ENCODE measurements at places on chromosomes 5 and 9.

DNA sequence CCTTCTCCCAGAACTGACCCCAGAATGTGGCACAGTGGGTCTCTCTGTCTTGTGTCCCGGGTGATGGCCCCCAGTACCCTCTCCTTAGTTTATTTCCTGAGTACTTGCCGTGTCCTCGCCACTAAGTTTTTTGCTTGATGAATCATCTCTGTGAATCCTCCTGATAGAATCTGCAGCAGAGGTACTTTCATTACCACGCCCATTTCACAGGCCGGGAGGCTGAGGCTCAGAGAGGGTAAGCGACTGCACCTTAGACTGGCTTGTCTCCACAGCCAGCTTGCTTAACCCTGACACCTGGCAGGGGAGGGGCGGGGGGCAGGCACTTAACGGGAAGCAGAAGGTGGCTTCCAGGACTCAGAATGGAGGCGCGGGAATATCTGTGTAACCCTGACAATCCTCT is 7.9 kb upstream of the IER5L start:
- no peak for DNase-seq

- DNase-seq, result no peak
Measured at GRCh38 chr9:37952731-37953130, 48.8 kb upstream of the SLC25A51 start.

GRCh38 chr5:113325054-113325453 is 109.7 kb downstream of the TSSK1B start:
- no peak for DNase-seq

- no peak for DNase-seq
Measured at GRCh38 chr5:36389245-36389644, 87.5 kb upstream of the RANBP3L start.

- no peak for DNase-seq
Measured at GRCh38 chr5:33563530-33563929, 122.8 kb downstream of the TARS1 start.

DNA sequence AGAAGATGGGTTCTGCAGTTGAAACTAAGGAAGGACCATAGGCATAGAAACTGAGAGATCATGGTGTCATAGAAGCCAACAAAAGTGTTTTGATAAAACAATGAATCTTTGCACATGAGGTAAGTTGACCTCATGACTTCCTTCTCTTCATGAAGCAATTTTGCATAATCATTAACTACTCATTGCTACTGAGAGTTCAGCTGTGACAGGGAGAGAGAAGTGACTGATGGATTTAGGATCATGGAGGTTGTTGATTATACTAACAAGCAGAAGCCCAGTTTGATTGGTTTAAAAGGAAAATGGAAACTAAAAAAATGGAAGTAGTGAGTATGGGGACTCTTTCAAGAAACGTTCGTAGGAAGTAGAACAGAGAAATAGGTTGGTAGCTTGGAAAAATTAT is 51.2 kb downstream of the PARP8 start:
- no peak for DNase-seq

DNA sequence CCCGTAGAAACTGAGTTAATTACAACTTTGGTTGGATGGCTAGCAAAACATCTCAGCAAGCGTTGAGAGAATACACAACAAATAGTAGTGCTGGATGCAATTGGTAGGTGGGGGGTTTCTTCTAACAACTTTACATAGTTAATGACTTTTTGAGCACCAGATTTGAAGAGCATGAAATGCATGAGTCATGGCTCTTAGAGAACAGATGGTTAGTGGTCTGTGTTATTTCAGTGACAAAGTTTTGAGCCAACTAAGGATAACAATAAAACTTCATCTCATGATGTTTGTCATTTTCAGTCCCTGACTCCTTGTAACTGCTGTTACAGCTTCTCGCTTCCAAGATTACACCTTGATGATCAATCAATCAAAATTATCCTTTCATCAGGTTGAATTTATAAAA is 399.0 kb upstream of the BRINP1 start:
- DNase-seq, result no peak

DNA sequence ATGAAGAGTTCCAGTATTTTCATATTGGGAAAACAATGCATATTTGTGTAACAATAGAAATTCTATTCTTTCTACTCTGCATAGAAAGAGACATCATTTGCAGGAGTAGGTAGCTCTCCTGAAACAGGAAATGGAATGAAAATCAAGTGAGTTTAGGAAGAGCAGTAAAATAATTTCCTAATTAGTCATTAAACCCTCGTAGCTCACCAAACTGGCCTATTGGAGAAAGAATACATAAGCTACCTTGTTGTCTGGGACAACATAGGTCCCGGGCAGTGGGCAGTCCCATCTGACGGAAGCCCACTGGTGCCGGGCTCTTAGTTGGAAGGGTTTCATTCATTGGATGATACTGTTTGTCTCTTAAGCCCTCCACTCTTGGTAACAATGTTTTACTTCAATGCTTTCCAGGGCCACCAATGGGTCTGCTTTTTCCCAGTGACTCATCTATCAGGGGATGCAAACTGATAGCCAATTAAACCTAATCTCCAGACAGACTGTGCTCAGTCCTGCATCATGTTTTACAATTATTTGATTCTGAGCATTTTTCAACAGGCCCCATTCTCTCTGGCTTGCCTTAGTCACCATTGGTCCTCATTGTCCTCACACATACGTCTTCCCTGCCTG is 46.5 kb downstream of the GNA14 start:
- no peak for DNase-seq

- no peak for DNase-seq
Measured at GRCh38 chr5:91074615-91075014, 308.5 kb downstream of the ARRDC3 start.

DNA sequence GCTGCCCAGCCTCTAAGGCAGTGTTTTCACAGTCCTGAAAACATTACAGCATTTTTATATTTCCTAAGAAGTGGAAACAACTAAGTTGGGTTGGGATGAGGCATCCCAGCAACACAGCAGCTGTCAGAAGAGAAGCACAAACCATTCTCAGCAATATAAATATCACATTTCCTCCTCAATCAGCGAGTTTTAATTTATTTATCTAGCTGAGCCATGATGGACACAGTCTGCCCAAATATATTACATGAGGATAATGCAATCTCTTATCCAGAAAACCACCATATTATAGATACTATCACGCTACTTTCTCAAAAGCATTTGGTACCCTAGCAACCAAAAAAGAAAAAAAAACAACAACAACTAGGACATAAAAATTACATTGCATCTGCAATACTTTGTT is 158.5 kb downstream of the FSTL4 start:
- no peak for DNase-seq

GRCh38 chr9:96874947-96875460 is 20.7 kb upstream of the ZNF782 start:
- no peak for DNase-seq

- no peak for DNase-seq
Measured at GRCh38 chr5:100517301-100517974, 17.7 kb upstream of the FAM174A start.

DNA sequence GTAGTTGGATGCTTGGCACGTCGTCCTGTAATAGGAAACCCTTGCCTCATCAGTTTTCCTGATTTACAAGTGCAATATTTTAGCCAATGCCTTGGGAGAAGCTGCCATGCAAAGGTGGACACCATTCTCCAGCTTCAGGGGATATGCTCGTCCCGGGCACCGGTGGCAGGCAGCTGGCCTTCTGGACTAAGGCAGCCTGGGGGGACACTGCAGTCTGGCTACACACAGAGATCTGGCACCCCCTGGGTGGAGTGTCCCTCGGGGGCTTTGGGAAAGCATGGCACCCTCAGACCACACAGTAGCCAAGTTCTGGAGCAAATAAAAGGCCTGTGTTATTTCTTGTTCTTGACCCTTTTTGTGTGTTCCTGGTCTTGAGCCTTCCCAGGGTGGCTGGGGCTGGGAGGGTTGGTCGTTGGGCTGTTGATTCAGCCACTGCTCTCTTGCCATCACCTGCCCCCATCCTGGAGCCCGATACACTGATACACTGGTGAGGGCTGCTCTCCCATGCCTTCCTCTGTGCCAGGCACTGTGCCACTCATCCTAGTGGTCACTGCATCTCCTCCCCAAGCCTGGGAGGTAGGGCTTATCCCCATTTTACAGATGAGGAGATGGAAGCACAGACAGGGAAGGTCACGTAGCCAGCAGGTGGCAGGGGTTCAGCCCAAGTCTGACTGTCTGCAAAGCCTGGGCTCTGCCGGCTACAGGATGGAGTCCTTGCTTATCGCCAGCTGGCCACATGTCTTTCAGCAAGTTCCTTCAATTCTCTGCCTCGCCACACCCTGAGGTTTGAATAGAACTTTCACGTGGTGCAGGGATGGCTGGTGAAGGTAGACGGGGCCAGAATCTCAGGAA is 134.1 kb downstream of the RGS3 start:
- DNase-seq, result no peak

DNA sequence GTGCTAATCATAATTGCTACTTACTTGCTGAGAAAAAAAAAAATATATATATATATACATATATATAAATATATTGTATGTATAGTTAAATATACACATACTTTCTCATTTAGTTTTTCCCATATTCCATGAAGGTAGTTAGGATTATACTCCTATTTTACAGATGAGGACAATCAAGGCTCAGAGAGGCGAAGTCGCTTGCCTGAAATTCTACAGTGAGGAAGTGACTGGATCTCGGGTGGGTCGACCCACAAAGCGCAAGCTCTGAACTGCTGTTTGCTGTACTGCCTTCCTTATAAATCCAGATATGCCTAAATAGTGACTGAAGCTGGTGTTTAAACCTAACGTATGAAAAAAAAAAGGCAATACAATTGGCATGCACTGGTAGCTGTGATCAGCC is 148.3 kb upstream of the TBC1D2 start:
- no peak for DNase-seq

- no peak for DNase-seq
Measured at GRCh38 chr5:37771731-37772130, 68.1 kb downstream of the GDNF start.

DNA sequence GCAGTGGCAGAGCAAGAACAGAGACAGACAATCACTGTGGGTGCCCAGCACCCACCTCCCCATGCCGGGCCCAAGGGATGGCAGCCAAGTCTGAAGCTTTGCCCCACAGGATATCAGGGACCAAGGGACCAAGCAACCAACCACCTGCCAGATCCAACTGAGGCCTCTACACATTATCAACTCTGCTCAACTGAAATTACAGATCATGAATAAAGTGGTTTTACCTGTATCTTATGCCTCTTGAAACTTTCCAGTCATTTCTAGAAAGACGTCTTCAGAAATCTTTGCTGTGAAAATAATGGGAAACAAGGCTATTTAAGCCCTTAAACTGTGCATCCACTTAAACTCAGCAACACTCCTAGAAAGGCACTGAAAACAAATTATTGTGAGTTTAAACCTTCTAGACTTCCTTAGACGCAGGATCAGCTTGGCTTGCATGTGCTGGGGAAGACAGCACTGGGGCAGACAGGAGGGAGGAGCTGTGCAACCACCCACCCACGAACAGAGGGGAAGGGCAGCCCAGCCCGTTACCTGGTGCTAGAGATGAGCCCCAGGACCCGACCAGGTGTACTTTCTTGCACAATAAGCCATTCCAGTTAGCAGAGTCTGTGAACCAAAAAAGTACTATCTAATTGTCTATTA is 80.0 kb downstream of the SEMA4D start:
- no peak for DNase-seq

- no peak for DNase-seq
Measured at GRCh38 chr5:67623078-67623477, 426.5 kb upstream of the CD180 start.

GRCh38 chr5:142544071-142544753 is 141.7 kb downstream of the FGF1 start:
- no peak for DNase-seq

DNA sequence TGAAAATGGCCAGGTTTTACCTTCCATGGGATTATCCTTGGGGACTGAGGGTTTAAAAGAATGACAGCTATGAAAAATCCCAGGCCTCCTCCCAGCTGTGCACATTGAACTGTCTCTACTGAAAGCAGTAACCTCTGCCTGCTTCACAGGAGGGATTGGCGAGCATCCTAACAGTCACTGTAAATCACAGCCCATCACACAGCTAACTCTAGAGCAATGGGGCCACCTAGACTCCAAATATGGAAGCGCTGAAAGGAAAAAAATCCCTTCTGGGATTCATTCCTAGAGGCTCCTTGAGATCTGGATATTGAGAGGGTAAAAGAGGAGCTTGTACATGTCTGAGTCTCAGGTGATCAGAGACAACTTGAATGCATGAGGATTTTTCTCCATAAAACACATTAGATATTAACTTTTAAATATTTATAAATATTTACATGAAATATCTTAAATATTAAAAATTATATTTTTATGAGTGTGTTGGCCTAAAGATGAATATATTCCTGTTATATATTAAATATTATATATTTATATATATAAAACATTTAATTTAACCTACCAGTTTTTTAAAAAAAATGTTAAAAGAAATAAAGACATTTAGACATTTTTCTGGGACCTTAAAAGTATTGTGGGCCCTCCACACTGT is 133.8 kb upstream of the SLC24A2 start:
- DNase-seq, result no peak

- DNase-seq, result no peak
Measured at GRCh38 chr5:124842725-124843595, 96.5 kb upstream of the ZNF608 start.

DNA sequence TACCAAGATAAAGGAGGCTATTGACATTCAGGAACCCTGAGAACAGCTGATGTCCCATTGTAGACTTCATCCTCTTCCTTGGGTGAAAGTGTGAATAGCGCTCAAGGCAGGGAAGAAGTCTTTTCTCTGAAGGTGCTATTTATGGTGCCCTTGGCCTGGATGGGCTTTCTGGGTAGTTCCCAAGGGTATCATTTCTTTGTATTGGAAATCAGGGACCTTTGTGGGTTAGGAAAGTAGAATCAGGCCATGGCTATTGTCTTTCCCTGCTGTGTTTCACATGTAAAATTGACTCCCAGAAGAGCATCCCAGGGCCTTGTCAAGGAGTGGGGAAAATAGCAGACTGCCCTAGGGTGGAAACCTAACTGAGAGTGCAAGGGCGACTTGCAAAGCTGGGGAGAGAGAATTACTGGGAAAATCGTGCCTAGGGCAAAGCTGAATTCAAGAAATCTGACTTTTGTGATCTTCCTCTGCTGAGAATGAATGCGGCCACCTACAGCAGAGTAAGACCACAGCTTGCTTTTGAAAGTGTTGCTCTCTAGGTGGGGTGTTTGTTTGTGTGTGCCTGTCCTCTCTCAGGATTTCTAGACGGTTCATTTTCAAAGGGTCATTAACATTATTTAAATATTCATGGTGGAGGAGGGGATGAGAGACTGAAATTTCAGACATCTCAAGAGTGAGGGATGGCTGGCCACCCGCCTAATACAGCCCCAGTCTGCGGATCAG is 160.6 kb downstream of the C9orf152 start:
- DNase-seq, result no peak

Data from ascending aorta (tissue), 2 donors.